ENCODE measurements at places on chromosomes 3 and 15.

DNA sequence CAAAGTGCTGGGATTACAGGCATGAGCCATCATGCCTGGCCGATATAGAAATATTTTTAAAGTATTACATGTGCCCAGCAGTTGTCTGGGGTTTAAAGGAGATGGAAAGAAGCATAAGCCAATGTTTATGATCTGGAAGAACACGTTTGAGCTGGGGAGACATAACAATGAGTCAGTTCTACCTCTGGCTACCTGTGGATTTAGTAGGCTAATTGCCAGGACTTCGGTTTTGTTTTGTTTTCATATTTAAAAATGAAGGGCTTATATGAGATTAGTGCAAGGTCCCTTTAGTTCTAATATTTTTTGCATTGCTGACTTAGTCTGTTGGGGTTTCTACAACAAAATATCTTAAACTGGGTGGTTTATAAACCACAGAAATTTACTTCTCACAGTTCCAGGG is 22.9 kb upstream of the TNFSF10 start:
- no peak for DNase-seq

- no peak for DNase-seq
These were observed 1.4 kb downstream of the MORF4L1 start for GRCh38 chr15:78873793-78874765.

- no peak for DNase-seq
These were observed 187.3 kb downstream of the KCNAB1 start for GRCh38 chr3:156307704-156308103.

DNA sequence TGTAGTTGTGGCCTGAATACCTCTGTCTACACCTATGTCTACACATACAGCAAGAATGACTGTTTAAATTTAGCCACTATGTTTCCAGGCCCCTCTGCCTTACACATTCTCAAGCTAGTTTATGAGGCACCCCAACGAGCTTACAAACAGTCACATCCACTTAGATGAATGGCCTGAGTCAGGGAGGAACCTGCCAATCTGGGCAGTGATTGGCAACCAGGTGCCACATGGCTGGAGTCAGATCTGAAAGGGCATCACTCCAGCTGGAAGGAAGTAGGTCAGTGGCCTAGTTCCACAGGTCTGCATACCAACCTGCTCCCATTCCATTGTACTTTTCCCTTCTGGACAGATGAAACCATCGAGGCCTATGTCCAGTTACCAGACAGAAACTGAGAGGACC is 136.3 kb downstream of the FOXP1 start:
- DNase-seq: no peak

- DNase-seq: no peak
These were observed 4.1 kb downstream of the OSBPL11 start for GRCh38 chr3:125591116-125591760.

DNA sequence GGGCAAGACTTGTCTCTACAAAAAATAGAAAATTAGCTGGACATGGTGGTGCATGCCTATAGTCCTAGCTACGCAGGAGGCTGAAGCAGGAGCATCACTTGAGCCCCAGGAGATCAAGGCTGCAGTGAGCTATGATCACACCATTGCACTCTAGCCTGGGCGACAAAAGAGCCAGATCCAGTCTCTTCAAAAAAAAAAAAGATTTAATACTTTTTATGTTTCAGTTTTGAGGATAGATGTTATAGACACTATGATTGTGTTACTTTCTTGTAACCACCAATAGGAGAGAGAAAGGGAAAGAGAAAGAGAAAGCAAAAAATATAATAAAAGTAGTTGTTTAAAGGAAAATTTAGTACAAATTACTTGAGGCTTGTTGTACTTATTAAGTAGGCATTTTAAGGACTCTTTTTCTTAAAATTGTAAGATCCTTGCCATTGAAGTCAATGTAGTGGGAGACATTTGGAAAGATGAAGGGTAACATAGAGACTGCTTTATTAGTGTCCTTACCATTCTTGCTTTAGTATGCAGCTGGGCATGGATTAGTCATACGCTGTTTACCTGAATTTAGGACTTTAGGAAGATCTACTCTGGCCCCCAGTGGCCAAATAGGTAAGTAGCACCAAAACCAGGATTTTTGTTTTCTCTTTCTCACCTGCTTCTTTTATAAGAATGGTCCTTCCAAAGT is 35.1 kb upstream of the ZDHHC23 start:
- DNase-seq: peak; percentile 7

GRCh38 chr15:56351353-56351752 is 13.9 kb upstream of the TEX9 start:
- DNase-seq: no peak

- DNase-seq: no peak
These were observed 28.5 kb downstream of the BTLA start for GRCh38 chr3:112470788-112471187.

Measured in NCI-H510A (cell line).